Epithelial cell of umbilical artery (primary cell): ENCODE measurements at places on chromosomes 6 and 20. TPM values are rescaled to one million over a fixed set of nuclear protein-coding genes. Genes with fewer than 3 reads are reported as not detected.

PSORS1C1 gene
- 1.3 and 3.3 TPM in 2 replicates for total RNA-seq

CDC25B gene
- total RNA-seq = 10.7 and 14.9 TPM in 2 replicates

CYP39A1 gene
- under 0.01 and 0.15 TPM in 2 replicates for total RNA-seq

NDUFAF5 gene
- total RNA-seq = 21.7 and 25.3 TPM in 2 replicates

EEF1A2 gene
- 0.46 and 3.6 TPM in 2 replicates for total RNA-seq

NCOA5 gene
- 10.4 and 10.9 TPM in 2 replicates for total RNA-seq
